Stimulated activated memory B cell treated with anti-CD40 and anti-IgM and Interleukin-4, amounts not matched to agents 10 μg/mL and 1 μg/mL and 100 μg/mL, for 72 hours (primary cell): ENCODE measurements at places on chromosomes 6 and 20.

- ATAC-seq, result no peak
Measured at GRCh38 chr6:145009711-145010110, 724.6 kb downstream of the UTRN start.

DNA sequence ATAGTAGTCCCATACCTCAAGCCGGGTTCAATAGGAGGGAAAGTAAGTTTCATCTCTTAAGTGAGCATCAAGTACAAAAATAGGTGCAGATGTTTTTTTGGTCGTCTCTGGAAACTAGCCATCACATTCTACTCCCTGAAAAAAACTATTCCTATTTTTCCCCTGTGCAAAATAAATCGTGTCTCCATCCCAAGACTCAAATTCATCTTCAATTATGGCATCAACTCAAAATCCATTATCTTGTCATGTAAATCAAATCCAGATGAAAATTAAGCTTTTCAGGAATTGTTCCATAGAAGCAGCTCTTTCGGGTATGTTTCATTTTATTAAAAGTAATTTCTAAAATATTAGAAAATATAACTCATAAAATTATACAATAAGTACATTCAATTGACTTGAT, 1368.4 kb downstream of the GRIK2 start:
- no peak for ATAC-seq

- ATAC-seq, result no peak
Measured at GRCh38 chr20:56987986-56988385, 278.5 kb downstream of the BMP7 start.

GRCh38 chr6:144394210-144394609, 109.1 kb downstream of the UTRN start:
- ATAC-seq, result peak; percentile 53

- no peak for ATAC-seq
Measured at GRCh38 chr6:117306227-117306790, 41.0 kb downstream of the VGLL2 start.

DNA sequence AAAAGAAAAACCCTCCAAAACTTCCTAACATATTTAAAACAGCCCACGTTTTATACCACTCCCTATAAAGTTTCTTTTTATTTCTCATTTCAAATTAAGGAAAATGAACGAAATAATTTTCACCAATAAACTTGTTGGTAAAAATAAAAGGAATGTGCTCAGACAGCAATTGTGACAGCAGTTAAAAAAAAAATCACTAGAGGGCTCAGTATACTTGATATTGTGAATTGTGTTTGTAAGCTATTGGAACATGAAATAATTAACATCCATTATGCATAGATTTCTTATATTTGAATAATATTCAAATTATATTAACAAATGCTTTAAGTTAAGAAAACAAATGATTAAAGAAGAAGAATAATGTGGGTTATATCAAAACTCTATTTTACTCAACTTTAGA, 105.5 kb downstream of the ASCC3 start:
- no peak for ATAC-seq

DNA sequence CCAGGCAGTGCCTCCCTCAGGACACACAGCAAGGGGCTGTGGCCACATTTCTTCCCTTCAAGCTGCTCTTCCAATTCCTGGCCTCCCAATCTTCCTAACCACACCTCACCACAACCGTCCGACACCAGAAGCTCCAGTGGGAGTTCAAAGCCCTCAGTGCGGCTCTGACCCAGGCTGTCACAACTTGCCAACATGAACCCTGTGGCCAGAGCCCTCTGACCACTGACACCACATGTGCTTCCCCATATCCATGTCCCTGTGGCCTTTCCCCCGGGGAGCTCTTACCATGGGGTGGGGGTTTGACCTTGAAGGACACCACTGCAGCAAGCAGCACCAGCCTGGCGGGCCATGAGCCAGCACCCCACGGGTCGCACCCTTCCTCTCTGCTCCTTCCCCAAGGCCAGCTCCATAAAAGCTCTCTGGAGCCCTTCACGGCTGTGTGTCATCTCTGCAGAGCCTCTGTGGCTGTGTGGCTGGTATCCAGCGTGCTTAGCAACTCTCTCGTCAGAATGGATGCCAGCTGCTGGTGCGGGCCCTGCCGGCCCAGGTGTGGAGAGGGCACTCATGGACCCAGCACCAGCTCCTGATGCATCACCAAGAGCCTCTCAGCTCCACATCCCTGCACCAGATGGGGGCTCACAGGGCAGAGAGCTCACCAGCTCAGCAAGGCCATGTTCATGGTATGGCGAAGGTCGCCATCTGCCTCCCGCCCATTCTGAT, 106.1 kb downstream of the PSMB1 start:
- ATAC-seq, result no peak

- ATAC-seq, result no peak
Measured at GRCh38 chr6:117908246-117909068, 1.4 kb downstream of the SLC35F1 start.

- no peak for ATAC-seq
Measured at GRCh38 chr6:148671952-148672351, 74.9 kb upstream of the UST start.

- no peak for ATAC-seq
Measured at GRCh38 chr6:38959138-38959537, 89.4 kb upstream of the GLP1R start.
